ENCODE measurements at places on chromosomes 6 and 20.

DNA sequence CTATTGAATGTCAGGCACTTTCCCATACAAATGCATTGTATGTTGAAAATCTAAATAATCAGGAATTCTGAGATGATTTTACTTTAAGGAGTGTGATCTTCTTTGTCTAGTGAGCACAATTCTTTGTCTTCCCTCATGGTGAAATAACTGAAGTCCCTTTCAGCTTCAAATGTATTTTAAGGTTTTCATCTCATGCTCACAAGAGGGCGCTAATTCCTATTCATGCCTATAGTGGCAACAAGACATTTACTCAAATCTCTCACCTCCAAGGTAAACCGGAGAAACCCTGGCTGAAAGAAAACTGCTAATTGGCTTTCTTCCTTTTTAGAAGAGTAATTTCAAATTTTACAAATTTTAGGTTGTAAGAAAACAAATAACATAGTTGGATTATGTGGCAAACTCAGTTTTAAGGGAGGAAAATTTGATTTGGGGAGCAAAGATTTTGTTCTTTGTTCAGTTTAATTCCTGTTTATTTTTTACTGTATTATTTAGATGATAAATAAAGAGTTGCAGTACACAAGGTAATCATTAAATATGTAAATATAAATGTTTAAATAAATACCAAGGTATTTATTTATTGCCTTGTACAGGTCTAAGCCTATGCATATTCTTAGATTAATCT, 69.1 kb downstream of the SLC35F1 start:
- no peak for DNase-seq

GRCh38 chr6:71072508-71072907, 115.6 kb upstream of the B3GAT2 start:
- no peak for DNase-seq

DNA sequence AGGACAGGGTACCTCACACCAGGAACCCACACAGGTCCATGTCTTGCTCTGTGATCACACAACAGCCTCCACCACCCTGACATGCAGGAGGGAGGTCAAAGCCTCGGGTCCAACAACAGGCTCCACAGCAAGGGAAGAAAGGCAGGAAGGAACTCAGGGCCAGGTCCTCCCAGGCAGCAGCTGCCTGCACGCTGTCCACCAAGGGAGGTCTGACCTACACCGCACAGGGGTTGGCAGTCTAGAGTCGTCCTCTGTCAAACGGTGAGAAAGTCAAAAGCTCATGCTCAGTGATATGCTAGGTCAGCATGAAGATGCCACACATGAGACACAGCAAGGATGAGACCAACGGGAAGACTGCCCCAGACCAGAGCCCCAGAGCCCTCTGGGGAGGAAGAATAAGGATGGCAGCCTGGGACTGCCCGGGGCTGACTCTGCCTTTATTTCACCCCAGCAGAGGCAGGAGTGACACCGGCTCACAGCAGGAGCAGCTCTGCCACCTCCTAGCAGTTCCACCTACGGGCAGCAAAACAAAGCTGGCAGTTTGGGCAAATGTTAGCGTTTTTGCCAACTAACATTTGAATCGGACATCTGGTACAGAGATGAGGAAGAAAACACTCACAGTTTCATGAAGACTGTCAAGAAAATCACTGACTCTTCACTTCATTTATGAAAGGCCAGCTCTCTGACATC, 8.5 kb downstream of the GMEB2 start:
- DNase-seq = no peak

DNA sequence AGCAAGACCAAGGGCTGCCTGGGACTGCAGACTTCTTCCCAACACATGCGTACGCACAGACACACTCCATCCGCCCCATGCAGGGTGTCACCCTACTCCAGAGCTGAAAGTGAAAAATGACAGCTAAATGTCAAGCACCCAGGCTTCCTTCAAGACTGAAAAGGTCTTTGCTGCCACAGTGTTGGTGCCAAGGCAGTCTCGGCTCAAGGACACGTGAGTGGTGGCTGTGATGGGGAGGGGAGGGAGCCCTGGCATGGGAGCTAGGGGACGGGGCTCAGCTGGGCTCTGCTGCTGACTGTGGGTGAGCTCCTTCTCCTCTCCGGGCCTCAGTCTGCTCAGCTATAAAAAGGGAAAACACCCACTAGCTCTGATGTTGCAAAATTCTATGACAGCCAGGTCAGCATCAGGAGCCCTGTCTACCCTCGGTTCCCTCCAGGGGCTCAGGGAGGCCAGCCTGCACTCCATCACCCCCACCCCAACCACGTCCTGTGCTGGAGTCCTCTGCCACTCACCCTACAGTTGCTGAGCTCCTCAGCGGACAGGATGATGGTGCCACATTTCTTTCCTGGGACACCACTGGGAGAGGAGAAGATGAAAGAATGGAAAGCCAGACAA, 47.6 kb downstream of the CPNE5 start:
- DNase-seq = no peak

GRCh38 chr20:62577490-62577836, 64.8 kb upstream of the SLCO4A1 start:
- DNase-seq = no peak

DNA sequence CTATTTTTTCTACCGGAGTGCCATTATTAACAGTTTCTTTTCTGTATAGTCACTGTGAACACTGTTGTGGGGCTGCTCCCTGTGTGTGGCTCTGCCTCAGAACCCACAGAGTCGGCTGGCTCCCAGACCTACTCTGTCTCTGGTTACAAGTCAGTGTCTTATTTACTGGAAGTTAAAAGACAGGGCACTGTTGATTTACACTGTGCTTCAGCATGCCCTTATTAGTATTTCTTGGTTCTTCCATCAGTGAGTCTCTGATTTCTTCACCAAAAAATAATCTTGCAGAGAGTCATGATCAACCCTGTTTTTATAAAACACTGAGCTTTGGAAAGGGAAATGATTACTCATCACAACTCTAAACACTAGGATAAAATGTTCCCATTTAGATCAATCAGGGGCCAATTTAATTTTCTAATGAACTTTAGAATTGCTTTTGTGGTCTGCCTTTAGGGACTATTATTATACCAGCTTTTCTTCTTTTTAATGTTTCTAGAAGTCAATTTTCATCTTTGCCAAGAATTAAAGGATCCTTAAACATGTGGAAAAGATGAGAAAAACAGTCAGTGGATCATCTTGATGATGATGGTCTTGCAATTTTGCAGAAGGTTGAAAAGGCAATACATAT, 92.6 kb downstream of the UTRN start:
- DNase-seq = no peak

- DNase-seq = no peak
Measured at GRCh38 chr6:3577517-3577916, 120.7 kb upstream of the SLC22A23 start.

DNA sequence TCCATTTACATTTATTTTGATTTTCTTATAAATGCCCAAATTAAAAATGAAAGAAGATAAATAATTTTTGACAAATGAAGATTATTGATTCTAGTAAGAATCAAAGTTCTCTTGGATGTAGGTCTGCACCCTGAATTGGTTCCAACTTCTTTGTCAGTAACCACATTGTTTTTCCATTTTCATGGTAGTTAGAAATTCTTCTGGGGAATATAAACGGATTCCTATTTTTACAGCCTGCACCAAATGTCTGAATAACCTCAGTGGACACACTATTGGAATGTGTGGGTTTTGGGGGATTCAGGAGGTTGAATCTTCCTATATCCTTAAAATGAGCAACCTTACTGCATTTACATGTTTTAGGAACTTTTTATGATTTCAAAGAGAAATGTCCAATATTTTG, 1085.3 kb upstream of the MAP3K7 start:
- DNase-seq = no peak

DNA sequence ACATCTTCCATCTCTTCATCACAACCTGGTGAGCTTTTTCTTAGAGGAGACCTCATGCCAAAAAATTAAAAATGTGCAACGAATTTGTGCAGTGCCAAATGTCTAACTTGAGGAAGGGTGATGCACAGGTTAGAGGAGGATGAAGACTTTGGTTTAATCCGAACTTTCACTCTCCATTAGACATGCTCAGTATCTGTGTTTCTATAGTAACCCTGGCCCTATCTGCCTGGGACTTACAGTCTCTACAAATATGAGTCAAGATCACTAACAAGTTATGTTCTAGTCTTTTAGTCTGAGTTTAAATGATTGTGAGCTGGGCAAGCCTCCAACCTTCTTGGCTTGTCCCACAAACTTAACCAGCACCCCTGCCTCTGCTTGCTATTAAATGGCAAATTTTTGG, 377.0 kb downstream of the BMP2 start:
- DNase-seq = no peak

DNA sequence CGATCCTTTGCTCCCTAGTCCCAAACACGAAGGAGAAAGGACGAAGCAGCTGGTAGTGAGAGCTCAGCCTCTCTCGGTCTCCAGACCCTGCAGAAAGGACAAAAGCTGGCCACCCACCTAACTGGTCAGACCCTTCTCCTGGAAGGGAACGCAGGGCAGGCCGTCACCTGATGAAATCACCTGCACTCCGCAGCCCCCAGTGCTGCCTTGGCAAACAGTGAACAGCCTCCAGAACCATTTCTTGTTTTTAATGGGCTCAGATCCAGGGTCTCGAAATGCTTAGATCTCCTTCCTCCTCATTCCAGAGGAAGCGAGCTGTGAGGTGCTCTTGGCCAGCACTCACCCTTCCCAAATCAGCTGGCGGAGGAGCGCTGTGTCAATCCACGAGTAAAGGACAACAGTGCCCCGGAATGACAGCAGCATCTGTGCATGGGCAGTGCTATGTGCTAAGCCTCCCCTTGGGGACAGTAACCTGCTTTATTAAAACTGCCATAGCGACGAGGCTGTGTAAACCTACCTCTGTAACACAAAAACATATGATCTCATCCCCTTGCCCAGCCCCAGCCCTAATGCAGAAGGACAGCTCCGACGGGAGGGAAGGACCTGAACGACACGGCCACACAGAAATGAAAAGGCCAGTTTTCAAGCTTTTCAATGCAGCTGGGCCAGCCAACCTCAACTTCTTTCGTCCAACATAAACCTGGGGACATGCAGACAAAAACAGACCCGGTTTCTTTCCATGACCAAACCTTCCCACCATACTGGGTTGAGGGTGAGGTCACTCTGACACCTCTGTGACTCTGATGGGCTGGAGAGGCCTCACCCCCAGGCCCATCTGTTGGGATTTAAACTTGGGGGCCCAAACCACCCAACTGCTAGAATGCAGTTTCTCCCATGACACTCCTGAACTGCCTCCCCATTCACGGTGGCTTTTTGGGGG, 43.3 kb downstream of the SULF2 start:
- no peak for DNase-seq

- no peak for DNase-seq
Measured at GRCh38 chr6:372336-372911, 19.1 kb upstream of the IRF4 start.

- DNase-seq = no peak
Measured at GRCh38 chr6:132812255-132812732, 2.1 kb upstream of the RPS12 start.

GRCh38 chr6:168737481-168737880, 296.5 kb downstream of the SMOC2 start:
- no peak for DNase-seq

GRCh38 chr6:167569041-167569805, 244.3 kb downstream of the TTLL2 start:
- no peak for DNase-seq

GRCh38 chr6:136529710-136530109, 20.5 kb downstream of the MAP7 start:
- no peak for DNase-seq

- no peak for DNase-seq
Measured at GRCh38 chr20:55160037-55160436, 684.6 kb downstream of the DOK5 start.

- no peak for DNase-seq
Measured at GRCh38 chr6:119196715-119197114, 118.3 kb upstream of the FAM184A start.

- DNase-seq = no peak
Measured at GRCh38 chr6:135630789-135631376, 133.3 kb upstream of the AHI1 start.

DNA sequence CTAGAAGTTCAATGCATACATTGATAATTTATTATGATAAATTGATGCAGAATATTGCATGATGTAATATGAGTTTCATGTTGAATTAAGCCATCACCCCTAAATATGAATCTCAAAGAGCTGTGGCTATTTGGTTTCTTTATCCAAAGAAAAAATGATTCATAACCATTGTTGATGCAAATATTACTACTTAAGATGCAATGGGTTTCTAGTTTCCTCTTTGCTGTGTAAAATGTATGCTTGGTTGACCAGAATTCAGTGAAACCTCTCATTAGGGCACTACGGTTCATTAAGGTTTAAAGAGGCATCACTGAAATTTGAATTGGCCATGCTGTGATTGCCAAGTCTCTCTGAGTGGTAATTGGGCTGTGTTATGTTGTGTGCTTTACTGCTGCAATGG, 492.5 kb upstream of the FLRT3 start:
- DNase-seq = no peak

DNA sequence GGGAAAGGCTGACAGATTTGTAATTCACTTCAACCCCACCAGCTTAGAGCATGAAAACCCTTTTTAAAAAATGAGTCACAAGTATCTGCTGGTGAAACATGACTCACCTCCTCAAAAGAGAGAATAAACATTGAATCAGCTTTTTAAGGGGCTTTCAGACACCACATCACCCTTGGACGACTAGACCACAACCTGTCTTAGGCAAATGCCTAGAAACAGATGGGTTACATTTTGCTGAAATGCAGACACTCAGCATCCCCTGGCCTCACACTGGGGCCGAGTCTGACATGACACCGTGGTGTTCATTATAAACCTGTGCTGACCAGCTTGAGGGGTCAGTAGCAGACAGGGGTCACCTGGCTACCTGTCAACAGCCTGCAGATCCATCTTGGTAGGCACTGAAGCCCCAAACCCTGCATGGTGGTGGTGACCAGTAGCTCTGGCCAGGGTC, 175.3 kb upstream of the CST7 start:
- DNase-seq = no peak

DNA sequence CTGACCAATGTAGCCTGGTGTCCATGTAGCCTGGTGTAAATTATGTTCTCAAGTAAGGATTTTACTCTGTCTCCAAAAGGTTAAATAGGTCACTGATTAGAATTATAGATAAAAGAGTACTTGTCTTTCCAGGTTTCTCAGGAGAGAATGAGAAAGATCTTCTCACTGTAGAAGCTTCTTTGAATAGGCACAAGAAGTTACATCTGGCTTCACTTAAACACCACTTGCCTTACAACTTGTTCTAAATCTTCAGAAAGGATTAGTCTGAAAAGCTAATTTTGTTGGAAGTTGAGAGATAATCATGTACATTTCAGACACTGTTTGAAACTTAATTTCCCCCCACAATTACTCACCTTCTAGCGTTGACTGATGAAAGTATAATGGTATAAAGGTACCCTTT, 275.3 kb downstream of the FARS2 start:
- DNase-seq = no peak

GRCh38 chr6:109632405-109632804, 58.6 kb downstream of the AK9 start:
- no peak for DNase-seq

DNA sequence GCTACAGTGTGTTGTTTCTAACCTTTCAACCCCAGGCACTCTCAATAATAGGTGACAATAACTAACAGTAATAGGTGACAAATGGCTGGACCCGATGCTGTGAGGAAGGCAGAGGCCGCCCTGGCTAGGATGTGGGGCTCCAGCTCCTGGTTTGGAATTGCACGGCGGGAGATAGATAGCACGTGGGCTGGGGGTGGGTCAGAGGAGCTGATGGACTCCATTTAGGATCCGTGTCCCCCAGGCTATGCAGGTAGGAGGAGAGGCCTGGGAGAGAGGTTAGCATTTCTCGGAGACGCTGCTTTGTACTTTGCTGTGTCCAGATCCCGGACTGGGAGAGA, 61.4 kb downstream of the EZR start:
- no peak for DNase-seq

GRCh38 chr6:44105993-44106740, 21.1 kb downstream of the MRPL14 start:
- DNase-seq = no peak

- no peak for DNase-seq
Measured at GRCh38 chr6:129236001-129236517, 353.1 kb downstream of the LAMA2 start.
